ENCODE measurements at places on chromosomes 12 and 14.

GRCh38 chr12:104599272-104600035, 142.7 kb downstream of the CHST11 start:
- DNase-seq, result no peak

DNA sequence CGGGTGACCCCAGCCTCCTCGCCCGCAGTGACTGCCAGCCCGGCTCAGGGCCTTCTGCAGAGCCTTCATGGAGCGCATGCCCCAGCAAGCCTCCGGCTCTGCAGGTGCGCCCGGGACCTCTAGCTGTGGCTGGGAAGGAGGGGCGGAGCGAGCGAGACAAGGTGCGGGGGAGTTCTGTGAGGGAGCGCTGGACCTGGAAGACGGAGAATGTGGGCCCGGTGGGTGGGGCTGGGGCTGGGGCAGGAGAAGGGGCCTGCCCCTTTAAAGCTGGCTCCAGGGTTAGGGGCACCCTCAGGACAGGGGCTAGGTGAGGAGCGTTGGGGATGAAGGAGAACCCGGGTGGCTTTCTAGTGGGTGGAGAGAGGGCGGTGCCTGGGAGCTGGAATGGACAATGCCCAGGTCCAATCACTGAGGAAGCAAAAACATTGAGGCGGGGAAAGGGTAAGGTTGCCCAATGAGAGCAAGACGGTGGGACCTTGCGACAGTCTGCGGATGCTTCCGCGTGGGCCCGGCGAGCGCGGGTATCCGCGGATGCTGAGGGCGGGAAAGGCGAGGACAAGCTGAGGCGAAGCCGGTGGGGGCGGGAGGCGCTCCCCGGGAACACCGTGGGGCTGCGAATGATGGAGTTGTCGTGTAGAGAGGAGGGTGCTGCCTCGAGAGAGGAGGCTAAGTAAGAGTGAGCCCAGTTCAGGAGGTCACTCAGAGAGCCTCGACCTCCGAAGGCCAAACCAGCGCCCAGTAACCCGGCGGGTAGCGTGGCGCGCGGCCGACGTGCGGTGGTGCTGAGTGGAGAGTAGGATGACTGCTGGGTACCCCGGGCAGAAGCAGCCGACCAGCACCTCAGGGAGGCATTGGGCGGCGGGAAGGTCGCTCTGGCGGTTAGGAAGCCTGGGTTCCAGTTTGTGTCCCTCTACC, at the start of gene GLS2:
GLS2 (minus strand) TSS at position 121 of the 915 bp plus-strand sequence; CDS start at position 78, 43 bp downstream.
- peak; percentile 75 for DNase-seq

GRCh38 chr12:103348935-103349334, 146.8 kb downstream of the C12orf42 start:
- DNase-seq, result no peak

GRCh38 chr12:116713527-116713926, 24.3 kb downstream of the SPRING1 start:
- DNase-seq, result no peak

- no peak for DNase-seq
Measured at GRCh38 chr12:85280984-85281630, 1.1 kb downstream of the ALX1 start.

DNA sequence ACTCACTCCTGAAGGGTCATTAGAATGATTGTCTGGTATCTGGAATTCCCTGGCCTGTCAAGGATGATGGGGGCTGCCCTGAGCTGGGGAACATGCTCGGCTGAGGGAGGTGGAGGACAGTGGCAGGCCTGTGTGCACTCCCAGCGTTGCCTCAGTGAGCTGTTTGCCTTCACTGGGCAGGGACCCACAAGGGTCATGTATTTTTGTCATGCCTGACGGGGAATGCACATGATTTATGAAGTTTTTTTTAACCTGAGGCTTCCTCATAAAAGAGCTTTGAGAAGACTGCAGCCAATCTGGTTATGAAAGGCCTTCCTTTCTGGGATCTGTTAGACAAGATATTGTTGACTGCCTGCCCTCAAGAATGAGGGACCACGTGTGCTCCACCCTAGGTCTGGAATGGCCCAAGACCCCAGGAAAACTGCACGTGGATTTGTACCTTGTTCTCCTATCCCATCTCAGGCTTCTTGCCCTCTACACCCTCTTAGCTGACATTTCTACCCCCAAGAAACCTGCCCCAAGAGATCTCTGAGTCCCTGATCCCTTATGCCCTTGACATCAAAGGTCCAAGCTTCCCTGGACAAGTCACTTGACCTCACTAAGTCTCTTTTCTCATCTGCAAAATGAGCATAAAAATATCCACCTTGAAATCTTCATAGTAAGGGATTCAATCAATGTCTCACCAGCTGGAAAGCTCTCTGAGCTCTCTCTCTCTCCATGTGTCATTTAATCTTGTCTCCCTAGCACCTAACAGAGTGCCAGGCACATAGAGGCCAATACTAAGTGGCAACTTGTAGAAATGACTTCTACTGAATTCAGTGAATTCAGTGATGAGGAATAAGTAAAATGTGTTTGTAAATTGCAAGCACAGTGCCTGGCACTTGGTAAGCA, 24.5 kb upstream of the COL2A1 start:
- DNase-seq, result no peak

Data from activated naive CD4-positive, alpha-beta T cell treated with anti-CD3 and anti-CD28 coated beads, Interleukin-2, amount 50 U/mL, for 16 hours (primary cell).